ENCODE measurements at places on chromosomes 16 and 17.

- DNase-seq, result peak; percentile 89
These were observed 5.3 kb downstream of the RNF166 start for GRCh38 chr16:88700636-88701482.

DNA sequence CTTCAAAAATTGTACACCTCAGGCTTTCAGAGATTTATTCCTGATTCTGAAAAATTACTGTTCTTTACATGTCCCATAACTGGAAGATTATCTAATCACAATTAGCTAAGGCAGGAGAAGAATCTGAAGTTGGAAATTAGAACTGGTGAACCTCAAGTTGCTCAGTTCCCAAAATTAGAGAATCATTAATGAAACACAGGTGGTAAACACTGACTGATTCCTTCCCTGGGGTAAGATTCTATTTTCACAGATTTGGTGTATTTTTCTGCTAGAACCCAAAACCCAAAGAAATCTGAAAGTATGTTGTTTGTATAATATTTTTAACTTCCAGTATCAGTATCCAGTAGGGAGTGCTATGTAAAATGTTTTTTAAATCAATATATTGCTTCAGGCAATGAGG lies 25.7 kb downstream of the PHKB start:
- DNase-seq, result no peak

GRCh38 chr17:81405411-81405872 lies 10.2 kb downstream of the BAHCC1 start:
- no peak for DNase-seq

DNA sequence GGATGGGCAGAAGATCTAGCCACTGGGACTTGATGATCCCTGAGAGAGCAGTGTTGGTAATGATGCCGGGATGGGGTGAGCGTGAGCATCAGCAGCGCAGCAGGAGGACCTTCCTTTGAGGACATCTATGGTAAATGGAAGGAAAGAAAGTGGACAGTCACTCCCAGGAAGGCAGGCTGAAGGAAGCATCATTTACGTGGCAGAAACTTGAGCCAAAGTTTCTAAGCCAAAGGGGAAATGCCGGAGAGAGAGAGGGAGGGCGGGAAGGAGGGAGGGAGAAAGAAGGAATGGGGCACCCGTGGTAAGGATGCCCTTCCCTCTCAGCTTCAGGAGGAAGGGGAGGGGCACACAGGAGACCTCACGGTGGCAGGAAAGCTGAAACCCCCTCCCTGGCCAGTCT lies 86.3 kb upstream of the CACNG5 start:
- no peak for DNase-seq

DNA sequence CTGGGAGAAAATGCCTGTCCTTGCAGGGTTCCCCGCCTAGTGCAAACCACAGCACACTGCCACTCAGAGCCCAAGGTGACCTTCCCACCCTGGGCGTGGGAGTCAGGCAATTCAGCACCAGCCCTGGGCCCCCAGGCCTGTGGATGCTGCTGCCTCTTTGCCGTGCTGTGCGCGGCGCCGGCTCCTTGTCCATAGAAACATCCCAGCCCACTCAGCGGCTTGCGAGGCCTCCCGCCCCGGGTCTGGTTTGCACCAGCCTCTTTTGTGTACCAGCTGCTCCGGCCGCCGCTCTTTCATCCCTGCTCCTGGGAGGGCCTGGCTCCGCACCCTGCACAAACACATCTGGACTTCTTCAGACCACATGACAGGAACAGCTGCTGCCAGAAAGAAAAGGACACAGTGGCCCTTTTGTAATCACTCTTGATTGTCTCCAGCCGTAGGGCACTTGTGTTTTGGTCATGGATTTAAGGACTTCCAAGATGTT lies 75.4 kb upstream of the SDK2 start:
- no peak for DNase-seq

DNA sequence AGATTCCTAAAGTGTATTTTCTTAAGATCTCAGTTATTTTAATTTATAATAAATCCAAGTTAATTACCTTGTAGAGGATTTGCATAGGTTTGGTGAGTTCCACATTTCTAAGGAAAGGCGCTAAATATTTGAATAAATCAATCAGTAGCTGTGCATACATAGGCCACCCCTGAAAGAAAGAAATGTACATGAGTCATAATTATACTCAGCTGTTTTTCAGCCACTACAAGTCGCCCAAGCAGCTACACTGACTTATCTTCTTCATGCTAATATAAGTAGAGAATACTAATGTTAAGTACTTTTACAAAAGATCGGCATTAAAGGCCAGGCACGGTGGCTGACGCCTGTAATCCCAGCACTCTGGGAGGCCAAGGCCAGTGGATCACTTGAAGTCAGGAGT lies 14.9 kb downstream of the SETD6 start:
- no peak for DNase-seq

- DNase-seq, result no peak
These were observed 6.1 kb upstream of the GAA start for GRCh38 chr17:80095038-80095843.

- DNase-seq, result no peak
These were observed 11.6 kb downstream of the MYO19 start for GRCh38 chr17:36523113-36523512.

DNA sequence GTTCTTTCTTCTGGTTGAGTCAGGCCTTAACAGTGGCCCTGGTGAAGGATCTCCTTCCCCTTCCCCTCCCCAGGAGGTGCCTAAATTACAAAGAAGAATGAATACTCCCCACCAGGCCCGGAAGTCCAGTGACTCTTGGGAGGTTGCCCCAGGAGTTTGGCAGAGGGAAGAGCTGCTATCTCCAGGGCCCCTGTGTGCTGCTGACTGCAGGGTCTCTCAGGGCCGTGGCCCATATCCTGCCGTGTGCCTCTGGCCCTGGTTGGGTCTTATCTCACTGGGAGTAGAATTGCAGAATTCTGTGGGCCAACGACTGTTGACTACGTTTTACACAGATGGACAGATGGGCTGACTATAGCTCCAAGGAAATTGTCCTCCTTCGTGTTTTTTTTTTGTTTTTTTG lies 28.0 kb downstream of the AKAP1 start:
- no peak for DNase-seq

- DNase-seq, result no peak
These were observed 235.5 kb downstream of the XYLT1 start for GRCh38 chr16:17235147-17235815.

- DNase-seq, result no peak
These were observed 42.8 kb downstream of the ABCC12 start for GRCh38 chr16:48113001-48113400.

- DNase-seq, result no peak
These were observed 88.4 kb upstream of the ATF7IP2 start for GRCh38 chr16:10297341-10298006.

DNA sequence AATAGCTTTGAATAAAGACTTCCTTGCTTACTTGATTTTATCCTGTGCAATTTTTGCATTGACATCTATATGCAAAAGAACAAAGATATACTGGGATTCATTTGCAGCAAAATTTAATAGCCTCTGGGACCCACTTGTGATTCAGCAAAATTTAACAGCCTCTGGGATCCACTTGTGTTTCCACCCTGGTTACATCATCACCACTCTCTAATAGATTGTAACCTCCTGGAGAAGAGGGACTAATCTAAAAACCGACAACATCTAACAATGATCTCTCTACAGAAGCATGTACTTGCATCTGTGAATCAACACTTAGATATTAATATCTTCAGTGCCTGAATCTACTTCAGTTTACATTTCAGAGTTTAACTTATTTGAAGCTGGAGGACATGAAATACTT lies 202.0 kb upstream of the CPHXL start:
- DNase-seq, result no peak

Data from HCEC 1CT (cell line).